ENCODE measurements at places on chromosomes 4 and X.

- DNase-seq, result peak; percentile 66
These were observed 603 bp downstream of the MAD2L1 start for GRCh38 chr4:120065974-120066516.

GRCh38 chr4:155807021-155807420 lies 48.2 kb downstream of the GUCY1B1 start:
- DNase-seq, result no peak

- no peak for DNase-seq
These were observed 1390.2 kb downstream of the C4orf33 start for GRCh38 chr4:130486186-130486585.

- no peak for DNase-seq
These were observed 184.8 kb downstream of the FBXW7 start for GRCh38 chr4:152351080-152351479.

DNA sequence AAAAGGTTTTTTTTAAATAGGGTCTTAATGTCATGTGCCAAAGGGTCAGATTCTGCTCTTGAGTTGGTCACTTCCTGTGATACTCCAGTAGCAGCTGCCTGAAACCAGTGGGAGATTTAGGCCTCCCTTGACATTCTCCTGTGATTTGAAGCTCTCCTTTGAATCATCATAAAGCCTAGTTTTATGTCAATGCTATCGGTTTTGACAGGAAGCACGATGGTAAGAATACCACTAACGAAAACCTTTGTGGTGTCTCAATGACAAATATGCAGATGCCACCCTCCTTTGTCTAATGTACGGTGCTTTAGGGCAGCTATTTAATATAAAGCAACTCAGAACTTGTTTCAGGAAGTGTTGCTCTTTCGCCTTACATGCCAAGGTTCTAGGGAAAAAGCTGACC lies 44.2 kb downstream of the CCNI start:
- DNase-seq, result no peak

DNA sequence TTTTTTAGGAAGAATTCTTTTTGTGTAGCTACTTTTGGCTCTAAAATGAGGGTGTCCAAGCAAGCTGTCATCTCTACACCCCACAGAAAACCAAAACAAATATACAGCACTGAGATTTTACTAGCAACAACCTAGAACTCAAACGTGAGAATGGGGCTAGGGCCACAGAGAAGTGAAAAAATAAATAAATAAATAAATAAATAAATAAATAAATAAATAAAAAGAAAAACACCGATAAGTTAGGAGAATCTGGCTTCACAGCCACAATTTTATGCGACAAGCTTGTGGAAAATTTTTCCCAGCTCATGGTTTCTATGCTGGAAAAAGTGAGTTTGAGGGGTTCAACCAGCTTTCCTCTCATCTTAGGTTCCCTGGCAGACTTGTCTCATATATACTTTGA lies 324.6 kb upstream of the TACR3 start:
- DNase-seq, result no peak

DNA sequence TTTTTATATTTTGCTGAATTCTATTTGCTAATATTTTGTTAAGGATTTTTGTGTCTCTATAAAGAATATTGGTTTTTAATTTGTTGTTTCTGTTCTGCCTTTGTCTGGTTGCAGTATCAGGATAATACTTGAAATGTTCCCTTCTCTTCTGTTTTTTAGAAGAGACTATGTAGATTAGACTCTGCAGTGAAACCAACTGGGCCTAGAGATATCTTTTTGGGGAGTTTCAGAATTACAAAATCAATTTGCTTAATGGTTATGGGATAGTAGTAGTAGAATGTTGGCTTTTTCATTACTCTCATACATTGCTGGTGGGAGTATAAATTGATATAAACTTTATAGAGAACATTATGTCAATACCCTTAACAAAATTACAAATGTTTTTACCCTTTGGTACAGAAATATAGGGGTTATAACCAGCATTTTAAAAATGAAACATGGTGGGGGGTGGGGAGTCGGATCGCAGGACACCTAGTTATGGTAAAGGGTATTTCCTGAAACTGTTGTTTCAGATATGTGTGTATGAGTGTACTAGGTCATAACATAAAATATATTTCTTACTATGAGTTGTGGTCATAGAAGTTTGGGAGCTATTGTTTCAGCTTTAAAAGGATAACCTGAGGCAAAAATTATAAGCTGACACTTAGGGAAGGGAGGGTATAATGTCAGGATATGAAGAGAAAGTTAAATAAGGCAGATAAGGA lies 29.0 kb downstream of the CLOCK start:
- no peak for DNase-seq

Data from OCI-M1 (cell line).